ENCODE measurements at places on chromosomes 7 and 10.

- no peak for DNase-seq
Observed at GRCh38 chr7:92685136-92686042, 95.2 kb upstream of the FAM133B start.

DNA sequence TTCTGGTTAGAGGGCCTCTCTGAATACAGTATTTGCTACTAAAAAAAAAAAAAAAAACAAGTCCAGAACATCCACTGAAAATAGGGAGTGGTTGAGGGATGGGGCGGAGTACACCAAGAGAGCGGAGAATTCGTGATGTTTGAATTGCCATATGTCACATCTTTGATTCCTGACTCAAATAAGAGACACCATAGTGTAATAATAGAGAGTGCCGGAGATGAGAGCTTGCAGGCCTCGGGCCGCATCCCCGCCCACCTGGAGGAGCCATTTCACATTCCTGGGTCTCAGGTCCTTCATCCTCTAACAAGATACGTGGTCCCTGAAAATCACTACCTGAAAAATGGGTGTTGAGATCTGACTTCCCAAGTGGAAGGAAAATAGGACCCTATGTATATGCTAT is 46.8 kb downstream of the KIAA1549 start:
- DNase-seq = no peak

- DNase-seq = no peak
Observed at GRCh38 chr7:128878226-128879105, 15.8 kb downstream of the ATP6V1F start.

GRCh38 chr7:52959336-52959735 is 76.1 kb upstream of the POM121L12 start:
- DNase-seq = no peak

- no peak for DNase-seq
Observed at GRCh38 chr10:43444323-43444722, 7.4 kb downstream of the ZNF487 start.

GRCh38 chr10:130998642-130999041 is 312.9 kb downstream of the TCERG1L start:
- DNase-seq = no peak

GRCh38 chr7:131212114-131212513 is 115.6 kb upstream of the MKLN1 start:
- no peak for DNase-seq

- DNase-seq = no peak
Observed at GRCh38 chr10:29569795-29570194, 65.0 kb downstream of the SVIL start.

GRCh38 chr7:136183981-136184380 is 206.8 kb upstream of the MTPN start:
- DNase-seq = no peak

GRCh38 chr10:110241407-110241806 is 34.0 kb downstream of the MXI1 start:
- no peak for DNase-seq

DNA sequence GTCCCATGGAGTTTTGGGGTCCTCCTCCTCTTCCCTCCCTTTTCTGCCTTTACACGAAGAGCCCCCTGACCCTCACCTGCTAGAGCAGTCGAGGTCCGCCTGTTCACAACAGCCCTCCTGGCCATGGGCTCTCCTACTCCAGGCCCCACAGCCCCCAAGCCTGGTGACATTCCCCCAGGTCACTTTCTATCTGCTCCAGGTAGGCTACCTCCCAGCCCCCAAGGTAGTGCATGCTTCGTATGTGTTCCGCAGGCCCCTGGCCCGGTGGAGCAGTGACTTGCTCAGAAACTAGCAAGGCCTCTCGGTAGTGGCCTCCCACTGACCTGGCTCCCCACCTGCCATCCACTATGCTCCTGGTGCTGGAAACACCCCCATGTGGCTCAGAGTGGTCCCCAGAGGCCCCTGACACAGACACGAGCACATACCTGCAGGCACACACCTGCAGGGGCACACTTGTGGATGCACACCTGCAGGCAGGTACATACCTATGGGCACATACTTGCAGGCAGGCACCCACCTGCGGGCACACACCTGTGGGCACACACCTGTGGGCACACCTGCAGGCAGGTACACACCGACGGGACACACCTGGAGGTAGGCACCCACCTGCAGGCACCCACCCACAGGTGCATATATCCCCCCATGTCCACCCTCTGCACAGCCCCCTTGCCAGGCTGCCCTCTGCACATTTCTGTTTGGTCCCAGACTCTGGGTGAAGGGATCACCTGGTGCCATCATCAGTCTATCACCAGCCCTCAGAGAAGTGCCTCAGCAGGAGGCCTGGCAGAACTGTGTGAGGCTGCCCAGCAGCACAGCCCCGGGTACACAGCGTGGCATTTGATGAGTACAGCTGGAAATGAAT is 322.5 kb downstream of the PTPRN2 start:
- DNase-seq = no peak

DNA sequence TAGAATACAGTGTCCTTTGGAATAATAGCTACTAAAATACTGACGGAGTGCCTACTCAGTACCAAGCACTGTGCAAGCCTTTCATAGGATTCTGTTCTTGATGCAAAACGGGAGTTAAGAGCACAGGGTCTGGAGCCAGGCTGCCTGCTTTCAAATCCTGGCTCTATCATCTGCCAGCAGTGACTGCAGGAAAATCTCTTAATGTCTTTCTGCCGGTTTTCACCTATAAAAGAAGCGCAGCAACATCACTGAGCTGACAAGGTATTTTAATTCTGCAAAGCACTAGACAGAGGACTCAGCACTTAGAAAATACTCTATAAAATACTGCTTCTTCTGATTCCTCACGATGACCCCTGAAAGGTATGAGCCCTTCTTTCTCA is 659 bp downstream of the FIGNL1 start:
- DNase-seq = no peak

DNA sequence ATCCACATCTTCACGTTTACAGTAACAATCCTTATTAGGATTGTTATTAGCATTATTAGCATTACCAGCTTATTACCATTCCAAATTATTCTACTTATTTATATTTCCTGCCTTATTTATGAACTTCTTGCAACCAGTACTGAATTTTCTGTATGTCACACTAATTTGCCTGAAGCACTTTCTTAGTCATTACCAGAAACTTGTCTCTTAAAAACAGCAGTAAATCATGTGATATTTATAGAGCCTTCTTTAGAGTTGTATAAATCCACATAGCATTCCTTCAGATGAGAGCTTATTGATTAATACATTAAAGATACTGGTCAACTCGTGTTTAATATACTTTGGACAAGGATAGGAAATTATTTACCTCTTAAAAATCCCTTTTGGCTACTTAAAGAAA is 618.6 kb downstream of the SUGCT start:
- no peak for DNase-seq

- DNase-seq = no peak
Observed at GRCh38 chr7:82998436-82998835, 164.2 kb downstream of the PCLO start.

DNA sequence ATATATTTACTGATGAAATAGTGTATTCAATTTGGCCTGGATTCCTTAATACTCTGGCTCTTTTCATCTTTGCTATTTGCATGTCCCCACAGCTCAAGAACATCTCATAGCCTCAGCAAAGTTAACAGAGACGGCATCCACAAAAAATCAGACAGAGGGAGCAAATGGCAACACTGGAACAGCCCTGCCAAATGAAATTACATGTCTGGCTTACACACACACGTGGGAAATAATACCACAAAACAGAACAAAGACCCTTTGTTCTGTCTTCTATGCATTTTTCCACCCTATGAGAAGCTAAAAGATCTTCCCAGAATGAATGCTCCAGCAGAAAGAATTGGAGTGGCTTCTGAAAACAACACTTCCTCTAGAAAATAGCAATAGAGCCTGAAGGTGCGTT is 139.5 kb downstream of the ALOX5 start:
- no peak for DNase-seq

GRCh38 chr10:91154842-91155241 is 65.6 kb upstream of the PCGF5 start:
- no peak for DNase-seq

DNA sequence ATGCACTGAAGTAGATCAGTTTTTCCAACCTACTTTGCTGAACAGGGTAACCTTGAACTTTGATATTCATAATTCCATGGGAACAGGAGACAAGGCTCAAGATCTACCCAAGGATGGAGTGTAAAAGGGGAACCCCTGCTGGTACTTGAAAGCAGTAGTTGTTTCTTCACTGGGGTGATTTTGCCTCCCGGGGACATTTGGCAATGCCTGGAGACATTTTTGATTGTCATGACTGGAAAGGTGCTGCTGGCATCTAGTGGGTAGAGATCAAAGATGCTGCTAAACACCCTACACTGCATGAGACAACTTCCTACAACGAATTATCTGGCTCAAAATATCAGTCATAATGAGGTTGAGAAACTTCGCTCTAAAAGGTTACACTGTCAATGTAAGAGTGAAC is 214.8 kb upstream of the CTBP2 start:
- no peak for DNase-seq

GRCh38 chr10:97882142-97883091 is 32.8 kb downstream of the GOLGA7B start:
- DNase-seq = no peak

- no peak for DNase-seq
Observed at GRCh38 chr7:159207393-159207792, 62.7 kb upstream of the VIPR2 start.

- DNase-seq = no peak
Observed at GRCh38 chr10:101895781-101896180, 52.2 kb upstream of the KCNIP2 start.

Measured in activated T-helper 1 cell treated with anti-CD3 and anti-CD28 coated beads, Interleukin-2, amount 50 U/mL, for 16 hours (primary cell).